Progenitor cell of endocrine pancreas (in vitro differentiated cells): ENCODE measurements at places on chromosomes 7 and 10.

DNA sequence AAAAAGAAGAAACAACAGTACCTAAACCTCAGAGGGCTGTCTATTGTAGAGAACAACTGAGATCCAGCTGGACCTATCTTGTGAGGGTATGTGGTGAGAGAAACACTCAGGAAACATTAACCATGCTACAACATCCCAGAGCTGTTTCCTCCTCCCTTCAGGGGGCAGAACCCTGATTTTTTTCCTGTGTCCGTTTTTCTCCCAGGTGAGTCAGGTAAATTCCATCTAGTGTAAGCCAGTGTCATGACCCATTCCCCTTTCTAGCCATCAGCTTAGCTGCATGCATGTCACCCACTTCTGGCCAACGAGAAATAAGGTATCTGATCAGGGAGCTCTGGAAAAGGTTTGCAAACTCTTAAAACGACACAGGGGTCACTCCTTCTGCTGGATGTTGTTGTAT is 103.8 kb downstream of the DNMBP start:
- no peak for DNase-seq

DNA sequence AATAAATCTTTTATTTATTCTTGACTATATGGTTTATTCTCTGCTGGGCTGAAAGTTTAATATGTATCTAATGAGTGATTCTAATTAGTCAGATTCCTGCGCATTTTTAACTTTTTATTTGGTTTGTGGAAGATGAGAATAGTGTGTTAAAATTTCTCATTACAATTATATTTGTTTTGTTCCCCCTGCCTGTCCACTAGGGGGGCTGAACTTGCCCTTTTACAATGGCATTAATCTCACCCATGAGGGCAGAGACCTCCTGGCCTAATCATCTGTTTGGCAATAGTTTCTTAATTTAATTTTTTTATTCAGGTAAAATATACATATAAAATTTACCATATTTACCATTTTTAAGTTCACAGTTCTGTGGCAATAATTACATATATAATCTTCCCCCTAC is 278.5 kb upstream of the NPY start:
- no peak for DNase-seq

- DNase-seq = no peak
Measured at GRCh38 chr10:24886290-24886680, 66.1 kb downstream of the PRTFDC1 start.

GRCh38 chr7:155109121-155109520 is 39.0 kb downstream of the HTR5A start:
- no peak for DNase-seq

GRCh38 chr10:52459097-52459496 is 145.0 kb downstream of the DKK1 start:
- DNase-seq = no peak

- no peak for DNase-seq
Measured at GRCh38 chr10:11603741-11604140, 7.7 kb downstream of the USP6NL start.

GRCh38 chr7:15085366-15085765 is 182.8 kb upstream of the DGKB start:
- DNase-seq = no peak

GRCh38 chr7:32958046-32959025 is 1.1 kb downstream of the FKBP9 start:
- no peak for DNase-seq

DNA sequence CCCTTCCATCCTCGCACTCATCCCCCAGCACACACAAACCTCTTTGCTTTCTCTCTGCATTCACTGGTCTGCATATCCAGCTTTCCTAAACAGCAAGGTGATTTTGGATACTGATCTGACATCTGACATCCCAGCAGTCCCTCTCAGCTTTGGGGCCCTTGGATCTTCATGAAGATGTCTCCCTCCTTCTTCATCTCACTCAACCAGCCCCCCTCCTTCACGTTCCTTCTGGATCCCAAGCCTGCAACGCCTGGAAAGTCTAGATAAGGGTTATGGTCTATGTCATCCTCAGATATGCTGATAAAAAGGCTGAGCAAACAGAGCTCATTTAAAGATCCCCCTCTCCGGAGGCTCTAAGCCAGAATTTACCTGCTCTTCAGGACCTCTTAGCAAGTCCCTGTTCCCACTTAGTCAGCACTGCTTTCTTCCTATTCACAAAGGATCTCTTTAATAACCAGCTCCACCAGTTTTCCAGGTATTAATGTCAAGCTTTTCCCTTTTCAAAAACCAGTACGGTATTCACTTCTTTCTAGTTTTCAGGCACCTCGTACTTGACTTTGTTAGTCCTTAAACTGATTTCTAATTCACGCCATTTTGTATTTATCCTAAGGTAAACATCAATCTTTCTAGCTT is 38.9 kb downstream of the CREB3L2 start:
- DNase-seq = no peak

DNA sequence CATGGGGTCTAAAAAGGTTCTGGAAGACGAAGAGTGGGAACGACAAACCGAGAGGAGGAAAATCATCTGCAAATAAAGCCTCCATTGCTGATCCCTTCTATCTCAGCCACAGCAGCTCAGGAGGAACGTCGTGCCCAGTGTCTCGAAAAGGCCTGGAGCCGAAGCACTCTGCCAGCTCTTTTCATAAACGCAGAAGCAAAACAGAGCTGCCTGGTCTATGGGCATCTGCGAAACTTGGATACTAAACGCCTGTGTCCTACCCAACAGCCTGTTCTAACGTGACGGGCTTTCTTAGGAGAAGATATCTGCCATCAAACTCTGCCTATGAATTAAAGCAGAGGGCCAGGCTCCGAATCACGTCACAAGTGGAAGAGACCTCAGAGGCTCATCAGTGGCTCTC is 68.7 kb downstream of the GNA12 start:
- no peak for DNase-seq

GRCh38 chr7:27611059-27611458 is 51.6 kb downstream of the HIBADH start:
- DNase-seq = no peak

GRCh38 chr7:127177156-127177555 is 75.6 kb downstream of the GRM8 start:
- DNase-seq = no peak

DNA sequence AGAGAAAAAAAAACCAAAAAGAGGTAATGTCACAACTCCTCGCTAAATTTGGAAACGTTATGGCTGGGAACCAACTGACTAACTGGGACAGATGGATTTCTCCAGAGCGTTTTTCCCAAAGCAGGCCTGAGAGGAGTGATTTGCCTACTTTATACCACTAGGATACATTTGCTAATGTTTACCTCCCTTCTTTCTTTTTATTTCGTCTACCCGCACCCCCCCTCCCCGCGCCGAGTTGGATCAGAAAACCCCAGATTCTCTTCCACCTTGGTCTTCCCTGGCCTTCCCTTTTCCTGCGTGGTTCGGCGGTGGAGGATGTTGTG is 7.2 kb downstream of the CPA2 start:
- no peak for DNase-seq

- DNase-seq = no peak
Measured at GRCh38 chr7:121395494-121395960, 581 bp downstream of the FAM3C start.

DNA sequence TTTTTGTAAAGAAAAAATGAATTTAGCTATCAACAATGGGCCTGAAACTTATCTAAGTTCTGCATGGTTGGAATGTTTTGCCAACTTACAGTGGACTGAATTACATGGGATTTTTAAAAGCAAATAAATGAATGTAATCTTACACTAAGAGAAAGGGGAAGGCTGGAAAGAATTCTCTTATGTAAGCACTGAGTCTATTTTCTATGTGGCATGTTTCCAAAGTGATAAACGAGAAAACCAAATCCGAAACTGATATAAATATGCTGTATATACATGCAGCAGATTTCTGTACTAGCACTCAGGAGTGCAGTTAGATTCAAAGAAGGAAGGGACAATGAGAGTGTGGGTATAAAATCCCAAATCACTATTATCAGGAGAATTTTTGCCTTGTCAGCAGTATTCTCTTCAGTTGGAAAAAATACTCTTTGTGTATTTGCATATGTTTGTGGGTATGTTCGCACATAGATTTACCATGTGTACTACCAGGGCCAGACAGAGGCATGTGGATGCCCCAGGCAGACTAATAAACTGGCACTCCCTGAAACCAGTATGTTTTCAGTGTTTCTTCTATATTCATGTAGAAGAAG is 334.3 kb upstream of the SEMA3D start:
- no peak for DNase-seq

DNA sequence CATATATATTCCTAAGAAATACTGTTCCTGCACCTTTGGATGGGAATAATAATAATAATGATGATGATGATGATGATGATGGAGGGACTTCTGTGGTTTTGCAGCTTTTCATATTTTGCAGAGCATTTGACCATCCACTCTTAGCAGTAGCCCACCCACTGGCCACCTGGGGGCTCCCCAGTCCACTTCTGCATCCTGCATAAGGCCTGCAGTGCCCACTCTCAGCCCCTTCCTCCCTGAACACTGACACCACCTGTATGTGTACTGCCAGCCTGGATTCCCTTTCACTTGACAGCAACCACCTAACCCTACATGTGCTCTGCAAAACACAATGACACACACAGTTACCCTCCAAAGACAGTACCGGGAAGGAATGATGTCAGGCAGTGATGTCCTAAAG is 131.4 kb downstream of the ADAM12 start:
- no peak for DNase-seq

GRCh38 chr10:4181621-4182049 is 396.6 kb upstream of the KLF6 start:
- DNase-seq = no peak

- no peak for DNase-seq
Measured at GRCh38 chr7:11513460-11513859, 318.5 kb downstream of the THSD7A start.

DNA sequence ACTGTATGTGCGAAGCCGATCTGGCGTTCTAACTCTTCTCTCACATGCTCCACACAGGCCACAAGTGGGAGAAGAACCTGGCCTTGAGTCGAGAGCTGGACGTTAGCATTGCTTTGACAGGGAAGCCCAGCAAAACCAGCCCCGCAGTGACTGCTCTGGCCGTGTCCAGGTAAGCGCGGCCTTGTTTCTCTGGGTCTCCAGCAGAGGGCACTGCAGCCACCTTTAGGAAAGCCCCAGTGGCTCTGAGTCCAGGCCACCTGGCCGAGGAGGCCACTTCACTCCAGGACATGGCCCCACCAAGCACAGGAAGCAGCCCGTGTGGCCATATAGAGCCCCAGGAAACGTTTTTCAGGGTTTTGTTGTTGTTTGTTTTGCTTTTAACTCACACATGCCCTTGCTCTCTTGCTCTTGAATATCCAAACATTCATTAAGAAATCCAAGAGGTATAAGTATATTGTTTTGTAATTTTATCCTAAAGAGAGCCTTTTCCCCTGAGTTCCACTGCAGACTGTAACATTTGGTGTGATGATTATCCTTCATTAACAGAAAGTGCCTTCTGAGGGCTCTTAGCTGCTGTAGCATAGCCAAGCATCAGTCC is 41.8 kb upstream of the LRRC18 start:
- DNase-seq = peak; percentile 69

DNA sequence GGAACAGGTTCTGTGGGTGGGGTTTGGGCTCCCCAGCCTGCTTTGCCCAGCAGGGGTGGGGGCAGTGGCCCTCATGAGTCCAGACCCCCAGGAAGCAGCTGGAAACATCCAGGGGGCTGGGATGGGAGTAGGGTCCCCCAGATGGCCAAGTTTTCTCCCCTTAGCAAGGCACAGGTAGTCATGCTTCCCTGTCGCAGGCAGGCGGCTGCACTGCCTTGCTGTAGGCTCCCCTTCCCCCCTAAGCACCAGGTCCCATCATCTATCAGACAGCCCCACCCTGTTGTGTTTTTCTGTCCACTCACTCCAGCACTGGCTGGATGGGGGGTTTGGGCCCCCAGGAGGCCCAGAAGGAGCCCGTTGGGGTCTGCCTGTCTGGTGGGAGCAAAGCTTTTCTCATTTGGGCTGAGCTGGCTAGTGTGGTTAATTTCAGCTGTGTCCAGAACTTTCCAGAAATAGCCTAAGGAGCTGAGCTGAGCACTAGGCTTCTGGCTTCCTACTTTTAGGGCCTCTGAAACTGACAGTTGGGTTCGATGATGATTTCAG is 7.9 kb downstream of the BRI3 start:
- no peak for DNase-seq

GRCh38 chr7:101702362-101702850 is 73.3 kb upstream of the MYL10 start:
- DNase-seq = no peak

GRCh38 chr10:12972146-12972545 is 29.4 kb downstream of the CCDC3 start:
- no peak for DNase-seq

DNA sequence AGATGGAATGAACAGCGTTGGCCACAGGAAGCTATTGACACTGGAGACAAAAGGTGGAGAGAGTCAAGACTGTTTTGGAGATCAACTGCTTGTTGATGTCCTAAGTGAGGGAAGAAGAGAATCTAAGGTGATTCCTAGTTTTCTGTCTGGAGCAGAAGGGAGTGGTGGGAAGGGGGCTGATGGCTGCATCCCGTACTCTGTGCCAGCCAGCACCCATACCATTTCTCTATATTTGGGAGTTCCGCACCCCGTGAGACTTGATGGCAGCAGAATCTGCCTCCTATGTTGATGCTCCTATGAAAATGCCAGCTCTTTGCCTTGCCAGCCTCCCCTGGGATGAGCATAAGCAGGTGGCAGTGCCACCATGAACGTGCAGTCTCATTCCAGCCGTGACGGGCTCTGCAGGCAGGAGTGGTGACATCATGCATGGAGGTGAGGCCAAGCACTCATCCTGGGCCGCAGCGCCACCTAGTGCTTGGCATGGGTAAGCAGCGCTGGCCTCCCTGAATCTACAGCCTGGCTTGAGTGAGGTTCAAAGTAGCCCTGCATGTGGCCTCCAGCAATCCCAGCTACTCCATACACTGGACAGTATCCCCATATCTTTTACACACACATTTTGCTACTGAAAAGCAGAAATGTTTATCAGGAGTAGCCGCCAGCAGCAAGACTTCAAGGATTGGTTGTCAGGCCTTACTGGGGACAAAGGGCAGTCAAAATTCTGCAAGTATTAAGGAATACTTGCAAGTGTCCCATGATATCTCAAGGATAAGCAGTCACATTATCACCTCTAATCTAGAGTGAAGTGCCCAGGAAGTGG is 43.0 kb downstream of the PODXL start:
- DNase-seq = peak; percentile 81

DNA sequence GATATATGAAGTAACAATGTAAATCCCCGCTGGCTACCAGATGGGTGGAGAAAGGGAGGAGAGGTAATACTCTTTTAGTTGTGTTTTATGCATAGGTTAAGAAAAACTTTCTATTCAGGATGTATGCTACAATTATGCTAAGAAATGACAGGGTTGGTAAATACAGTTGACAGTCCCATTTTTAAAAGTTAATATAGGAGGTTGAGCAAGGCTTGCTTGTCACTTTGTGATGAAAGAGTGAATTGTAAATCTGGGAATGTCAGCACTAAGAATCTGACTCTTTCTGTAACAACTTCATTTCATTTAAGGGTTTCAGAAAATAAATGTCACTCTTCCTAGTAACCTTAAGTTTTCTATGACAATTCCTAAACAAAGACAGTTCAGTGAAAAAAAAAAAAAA is 59.8 kb downstream of the PTPRZ1 start:
- DNase-seq = no peak

GRCh38 chr10:93039721-93040120 is 20.9 kb upstream of the CYP26C1 start:
- no peak for DNase-seq

- no peak for DNase-seq
Measured at GRCh38 chr7:150791746-150792452, 8.3 kb downstream of the TMEM176B start.
